NCI-H748 treated with DMSO at 0.1 percent for 48 hours (cell line): ENCODE measurements at places on chromosomes 7 and 10.

- no peak for DNase-seq
These were observed 37.5 kb downstream of the NT5C2 start for GRCh38 chr10:103155471-103156085.

DNA sequence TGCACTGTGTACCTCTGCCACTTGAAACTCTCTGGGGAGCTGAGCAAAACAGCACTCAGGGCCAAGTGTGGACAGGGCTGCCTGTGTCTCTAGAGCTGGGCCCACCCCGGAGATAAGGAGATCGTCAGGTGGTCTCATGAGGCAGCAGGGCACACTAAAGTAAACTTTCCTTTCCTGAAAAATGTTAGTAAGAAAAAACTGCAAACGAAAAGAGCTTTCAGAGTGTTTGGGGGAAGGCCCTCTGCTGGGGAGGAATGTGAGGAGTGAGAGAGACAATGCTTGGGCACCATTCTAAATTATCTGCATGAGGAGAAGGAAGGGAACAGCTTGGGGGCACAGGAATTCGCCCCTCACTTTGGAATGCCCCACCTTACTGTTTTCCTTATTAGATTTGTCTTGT, 127.7 kb downstream of the ATXN7L1 start:
- DNase-seq = no peak

GRCh38 chr7:148872188-148872587, 11.9 kb downstream of the EZH2 start:
- DNase-seq = no peak

- DNase-seq = no peak
These were observed 51.0 kb upstream of the COBL start for GRCh38 chr7:51367614-51367968.

GRCh38 chr10:112471878-112472487, 25.0 kb downstream of the VTI1A start:
- peak; percentile 35 for DNase-seq

DNA sequence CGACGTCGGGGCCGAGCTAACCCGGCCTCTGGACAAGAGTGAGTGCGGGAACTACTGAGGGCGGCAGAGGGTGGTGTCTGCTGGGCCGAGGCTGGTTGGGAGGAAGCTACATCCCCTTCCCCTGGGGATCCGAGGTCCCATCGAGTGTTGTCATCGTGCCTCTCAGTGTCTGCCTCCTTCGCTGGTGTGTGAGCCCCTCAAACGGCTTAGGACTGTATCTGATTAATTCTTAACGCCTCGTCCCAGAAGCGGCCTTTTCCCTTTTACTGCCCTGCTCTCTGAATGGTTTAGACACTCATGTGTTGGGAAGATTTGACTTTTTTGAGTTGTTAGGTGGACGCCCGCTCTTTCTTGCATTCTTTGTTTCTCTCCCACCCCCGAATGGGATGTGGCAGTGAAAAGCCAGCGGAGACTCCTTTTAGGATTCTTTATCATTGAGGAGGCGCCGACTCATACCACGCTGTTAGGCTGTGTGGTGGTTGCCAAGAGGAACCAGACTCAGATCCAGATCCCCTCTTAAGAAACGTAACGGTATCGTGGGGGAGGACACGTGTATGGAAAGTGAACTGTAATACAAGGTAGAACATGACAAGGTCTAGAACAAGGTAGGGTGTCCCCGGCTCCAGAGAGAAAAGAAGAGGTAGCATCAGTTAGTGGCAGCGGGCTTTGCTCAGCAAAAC, 631 bp downstream of the SUPV3L1 start:
- DNase-seq = no peak

DNA sequence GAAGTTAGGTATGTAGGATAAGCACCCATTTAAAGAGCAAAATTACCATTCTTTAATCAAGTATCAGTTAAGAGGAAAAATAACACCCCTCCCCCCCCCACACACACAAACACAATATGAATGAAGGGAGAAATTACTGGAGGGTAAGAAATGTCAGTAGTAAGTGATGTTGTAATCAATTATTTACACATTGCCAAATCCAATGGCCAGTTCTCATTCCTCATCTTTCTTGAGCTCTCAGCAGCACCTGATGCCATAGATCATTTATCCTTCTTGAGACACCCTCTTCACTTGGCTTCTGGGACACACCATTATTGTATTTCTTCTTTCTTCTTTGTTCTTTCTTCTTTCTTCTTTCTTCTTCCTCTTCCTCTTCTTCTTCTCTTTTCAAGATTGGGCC, 33.7 kb upstream of the FAM3C start:
- no peak for DNase-seq

DNA sequence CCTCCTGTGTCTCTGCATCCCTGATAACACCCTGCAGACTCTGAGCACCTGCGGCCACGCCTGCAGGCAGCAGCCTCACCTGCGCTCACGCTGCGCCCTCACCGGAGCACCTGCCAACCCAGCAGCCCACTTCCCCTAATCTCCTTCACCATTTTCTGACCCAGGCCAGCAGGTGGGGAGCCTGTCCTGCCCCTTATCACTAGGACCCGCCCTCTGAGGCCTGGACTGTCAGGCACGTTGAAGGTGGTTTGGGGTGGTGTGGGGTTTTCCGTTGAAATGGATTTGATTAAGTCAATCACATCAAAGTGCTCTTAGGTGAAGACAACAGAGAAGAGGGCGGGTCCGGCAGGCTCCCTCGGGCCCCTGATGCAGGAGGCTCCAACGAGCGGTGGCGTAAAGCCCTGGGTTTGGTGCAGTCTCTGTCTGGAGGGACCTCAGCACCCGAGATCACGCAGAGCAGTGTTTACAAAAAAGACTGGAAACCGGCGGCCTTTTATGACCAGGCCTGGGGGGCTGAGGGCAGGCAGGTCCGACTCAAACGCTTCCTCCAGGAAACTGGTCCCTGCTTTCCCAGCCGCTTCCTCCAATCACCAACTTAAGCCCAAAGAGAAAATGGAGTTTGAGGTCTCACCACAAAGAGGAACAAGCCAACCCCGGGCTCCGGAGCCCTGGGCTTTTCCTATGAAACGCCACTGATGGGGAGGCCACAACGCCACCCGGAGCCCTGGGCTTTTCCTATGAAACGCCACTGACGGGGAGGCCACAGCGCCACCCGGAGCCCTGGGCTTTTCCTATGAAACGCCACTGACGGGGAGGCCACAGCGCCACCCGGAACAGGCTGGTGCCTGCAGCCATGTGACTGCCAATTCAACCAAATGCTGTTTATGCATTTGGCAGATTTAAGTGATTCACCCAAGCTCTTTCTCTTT, 45.5 kb downstream of the DPYSL4 start:
- DNase-seq = peak; percentile 66

DNA sequence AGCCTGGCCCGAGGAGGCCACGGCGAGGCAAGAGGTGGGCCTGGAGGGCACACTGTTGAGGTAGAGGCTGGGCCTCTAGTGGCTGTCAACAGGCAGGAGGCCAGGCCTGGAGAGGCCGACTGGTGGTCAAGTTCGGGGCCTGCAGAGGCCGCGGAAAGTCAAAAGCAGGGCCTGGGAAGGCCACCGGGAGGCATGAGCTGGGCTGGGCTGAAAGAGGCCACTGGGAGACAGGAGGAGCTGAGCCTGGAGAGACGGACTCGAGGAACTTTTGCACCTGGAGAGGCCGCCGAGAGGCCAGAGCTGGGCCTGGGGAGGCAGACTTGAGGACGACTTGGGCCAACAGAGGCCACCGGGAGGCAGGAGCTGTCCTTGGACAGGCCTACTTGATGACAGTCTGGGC, 321.2 kb downstream of the ZNF479 start:
- DNase-seq = no peak

- no peak for DNase-seq
These were observed at the start of gene SLC26A4 for GRCh38 chr7:107660381-107661080. Gene SLC26A4 (plus strand): TSS chr7:107660828. CDS start chr7:107661642, 814 bp downstream.

DNA sequence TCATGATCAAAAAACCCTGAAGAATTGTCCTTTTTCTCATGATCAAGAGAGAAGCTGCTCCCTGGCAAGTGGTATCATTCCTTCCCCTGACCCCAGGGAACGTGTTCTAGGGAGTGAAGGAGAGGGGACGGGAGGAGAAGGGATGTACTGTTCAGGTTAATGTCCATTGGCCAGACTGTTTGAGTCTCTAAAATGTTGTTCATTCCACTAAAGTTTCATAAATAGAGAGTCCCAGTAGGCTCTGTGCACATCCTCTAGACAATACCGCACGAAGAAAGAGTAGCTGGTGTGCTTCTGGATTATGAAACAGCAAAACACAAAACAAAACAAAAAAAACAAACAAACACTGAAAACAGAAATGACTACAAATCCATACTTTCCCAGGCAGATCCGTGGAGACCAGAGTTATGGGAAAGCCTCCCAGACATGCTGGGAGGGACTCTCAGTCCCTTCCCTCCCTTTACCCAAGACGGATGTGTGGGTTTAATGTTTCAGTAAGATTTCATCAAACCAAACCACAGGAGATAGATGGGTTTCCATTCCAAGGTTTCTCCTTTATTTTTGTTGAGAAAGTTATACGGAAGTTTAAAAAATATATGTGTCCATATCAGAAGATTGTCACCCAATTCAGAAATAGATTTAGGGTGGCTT, 66.5 kb upstream of the TNS3 start:
- no peak for DNase-seq

DNA sequence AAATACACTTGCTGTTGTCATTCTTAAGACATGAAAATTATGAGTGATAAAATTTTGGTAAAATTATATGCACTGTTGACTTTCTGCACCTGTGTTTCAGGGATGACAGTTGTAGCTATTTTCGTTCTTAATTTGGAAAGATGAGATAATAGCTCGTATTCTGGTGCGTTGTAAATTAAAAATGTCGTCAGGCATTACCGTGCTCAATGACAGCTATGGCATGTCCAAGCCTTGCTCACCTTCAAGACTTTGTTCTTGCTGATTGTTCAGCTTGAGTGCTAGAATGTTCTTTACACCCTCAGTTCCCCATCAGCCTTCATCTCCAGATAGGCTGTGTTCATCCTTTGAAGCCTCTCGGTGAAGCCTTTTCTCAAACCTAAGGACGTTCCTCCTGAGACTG, 21.5 kb downstream of the TRRAP start:
- no peak for DNase-seq

GRCh38 chr7:70143075-70144044, 545.1 kb downstream of the AUTS2 start:
- peak; percentile 96 for DNase-seq

DNA sequence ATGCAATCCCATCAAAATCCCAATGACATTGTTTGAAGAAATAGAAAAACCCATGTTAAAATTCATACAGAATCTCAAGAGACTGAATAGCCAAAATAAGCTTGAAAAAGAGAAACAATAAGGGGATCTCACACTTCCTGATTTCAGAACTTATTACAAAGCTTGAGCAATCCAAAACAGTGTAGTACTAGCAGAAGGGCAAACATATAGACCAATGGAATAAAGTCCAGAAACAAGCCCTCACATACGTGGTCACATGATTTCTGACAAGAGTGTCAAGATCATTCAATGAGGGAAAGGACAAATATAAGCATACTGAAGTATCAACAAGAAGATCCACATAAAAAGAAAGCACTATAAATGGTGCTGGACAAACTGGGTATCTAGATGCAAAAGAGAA, 31.9 kb downstream of the MICU1 start:
- no peak for DNase-seq

GRCh38 chr7:108372618-108373017, 83.6 kb downstream of the NRCAM start:
- no peak for DNase-seq

DNA sequence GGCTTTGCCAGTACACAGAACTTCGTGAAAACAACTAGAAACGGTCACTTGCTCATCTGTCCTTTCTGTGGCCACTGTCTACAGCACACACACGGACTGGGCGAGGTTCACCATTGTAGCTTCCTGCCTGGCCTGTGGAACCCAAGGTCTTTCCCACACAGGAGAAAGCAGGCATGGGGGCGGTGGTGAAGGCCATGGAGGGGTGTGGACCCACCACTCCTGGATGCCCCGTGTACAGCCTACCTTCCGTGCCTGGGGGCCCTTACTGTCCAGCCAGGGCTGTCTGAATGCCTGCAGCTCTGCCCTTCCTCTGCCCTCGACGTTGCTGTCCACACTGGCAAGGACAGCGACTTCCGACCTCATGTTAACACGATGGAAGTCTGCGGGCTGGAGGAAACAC, 108.8 kb downstream of the PRPF18 start:
- no peak for DNase-seq

DNA sequence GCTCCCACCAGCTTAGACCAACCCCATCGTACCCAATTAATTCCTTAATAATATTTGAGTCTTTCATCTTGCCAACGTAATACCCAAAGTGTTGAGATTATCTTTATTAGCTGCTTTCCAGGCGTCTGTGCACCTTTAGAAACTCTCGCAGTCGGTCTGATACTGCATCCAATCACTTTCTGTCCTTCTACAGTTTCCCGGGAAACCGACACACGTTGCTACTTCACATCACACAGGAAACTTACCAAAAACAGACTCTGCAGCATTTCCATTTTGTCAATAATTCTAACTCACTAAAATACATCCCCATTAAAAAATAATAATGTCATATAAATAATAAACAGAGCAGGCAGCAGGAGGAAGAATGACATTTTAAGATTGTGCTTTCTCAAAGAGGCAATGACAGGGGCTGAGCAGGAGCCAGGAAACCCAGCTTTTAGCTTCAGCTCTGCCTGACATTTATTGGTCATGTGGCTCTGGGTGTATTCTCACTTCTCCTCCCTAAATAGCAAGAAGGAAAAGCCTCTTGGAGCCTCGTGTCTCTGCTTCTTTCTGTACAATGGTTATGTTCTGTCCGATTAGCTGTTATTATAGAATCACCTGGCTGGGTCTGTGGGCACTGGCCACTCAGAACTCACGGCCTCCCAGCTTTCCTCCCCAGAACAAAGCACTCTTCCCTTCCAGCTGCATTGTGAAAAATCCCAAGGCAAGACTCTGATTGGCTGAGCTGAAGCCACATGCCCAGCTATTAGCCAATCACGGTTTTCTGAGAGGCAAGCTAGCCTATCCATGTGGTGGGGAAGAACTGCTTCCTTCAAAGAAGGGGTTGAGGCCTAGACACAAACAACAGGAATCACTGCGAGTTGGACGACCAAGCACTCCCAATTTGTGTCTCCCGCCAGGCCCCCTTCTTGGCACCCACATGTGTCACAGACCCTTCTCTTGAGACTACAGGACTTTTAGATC, 424.7 kb upstream of the FOXK1 start:
- no peak for DNase-seq

- DNase-seq = no peak
These were observed 5.3 kb downstream of the CALCR start for GRCh38 chr7:93569189-93569588.
